Dorsolateral prefrontal cortex (tissue), 122 donors: ENCODE measurements at places on chromosomes 3 and 15.

GRCh38 chr3:143529018-143529478 lies 319.2 kb downstream of the SLC9A9 start:
- DNase-seq: no peak

DNA sequence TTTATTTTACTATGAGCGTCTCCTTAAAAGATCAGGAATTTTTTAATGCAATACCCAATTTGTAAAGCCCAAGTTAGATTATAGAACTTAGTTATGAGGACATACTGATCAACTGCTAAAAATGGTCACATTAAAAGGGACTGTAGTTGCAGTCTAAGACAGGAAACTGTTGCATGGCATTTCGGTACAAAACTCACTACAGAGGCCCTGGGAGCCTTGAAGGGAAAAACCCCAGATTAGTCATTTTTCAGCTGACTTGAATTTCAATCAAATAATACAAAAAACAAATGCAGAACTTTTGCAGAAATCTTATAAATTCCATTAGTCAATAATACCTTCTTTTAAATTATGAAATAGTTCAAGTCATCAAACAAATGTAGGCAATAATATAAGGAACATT lies 6.9 kb upstream of the PTX3 start:
- DNase-seq: no peak

GRCh38 chr3:197430502-197430901 lies 125.3 kb downstream of the BDH1 start:
- DNase-seq: no peak

- no peak for DNase-seq
These were observed 310.6 kb downstream of the NSUN3 start for GRCh38 chr3:94373456-94373855.

- DNase-seq: no peak
These were observed 38.2 kb downstream of the VPS13C start for GRCh38 chr15:62021991-62022600.
